D341Med (cell line): ENCODE measurements at places on chromosomes 13 and 19.

DNA sequence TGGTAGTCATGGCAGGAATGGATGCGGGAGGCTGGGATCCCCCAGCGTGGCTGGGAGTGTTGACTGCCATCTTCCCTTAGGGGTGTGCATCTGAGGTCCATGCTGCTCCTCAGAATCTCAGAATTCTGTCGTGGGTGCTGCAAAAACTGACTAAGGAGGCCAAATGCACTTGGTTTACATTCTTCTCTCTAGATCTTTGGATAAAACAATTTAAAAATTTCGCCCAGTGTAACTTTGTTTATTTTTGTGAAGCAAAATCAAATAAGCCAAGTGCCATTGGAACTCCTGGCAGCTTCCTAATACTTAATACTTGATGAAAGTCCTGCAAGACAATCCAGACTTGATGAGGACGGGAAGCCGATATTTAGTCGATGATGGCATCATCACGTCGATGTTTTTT, 27.8 kb upstream of the TM9SF2 start:
- no peak for DNase-seq

GRCh38 chr19:55157064-55157908, at the start of gene TNNI3:
TNNI3 (minus strand) TSS chr19:55157732; CDS start chr19:55157589, 143 bp downstream.
- no peak for DNase-seq

DNA sequence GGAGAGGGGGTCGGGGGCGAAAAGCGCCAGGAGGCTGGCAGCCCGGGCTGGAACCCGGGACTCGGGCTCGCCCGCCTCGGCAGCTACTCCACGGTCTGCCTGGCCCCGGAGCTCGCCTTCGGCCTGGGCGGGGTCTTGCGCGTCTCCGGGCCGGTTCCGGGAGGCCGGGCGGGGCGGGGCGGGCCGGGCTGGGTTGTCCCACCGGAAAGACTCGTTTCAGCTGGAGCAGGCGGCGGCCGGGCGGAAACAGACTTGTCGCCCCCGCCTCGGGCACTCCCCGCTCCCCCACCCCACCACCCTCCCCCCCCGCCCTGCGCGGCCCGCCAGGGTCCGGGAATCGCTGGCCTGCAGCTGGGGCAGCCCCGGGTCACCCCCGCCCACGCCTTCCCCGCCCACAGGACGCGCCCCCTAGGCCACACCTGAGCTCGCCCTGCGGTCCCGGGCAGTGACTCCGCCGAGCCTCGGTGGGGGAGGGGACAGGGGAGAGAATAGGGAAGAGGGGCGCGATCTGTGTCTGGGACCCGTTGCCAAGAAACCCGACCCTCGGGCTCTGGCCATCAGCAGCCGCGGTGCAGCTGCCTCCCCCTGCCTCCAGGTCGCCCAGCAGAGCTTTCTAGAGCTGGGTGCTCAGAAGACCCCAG, 109.4 kb downstream of the KCTD15 start:
- no peak for DNase-seq

- no peak for DNase-seq
Measured at GRCh38 chr13:31978021-31978420, 53.6 kb upstream of the FRY start.

DNA sequence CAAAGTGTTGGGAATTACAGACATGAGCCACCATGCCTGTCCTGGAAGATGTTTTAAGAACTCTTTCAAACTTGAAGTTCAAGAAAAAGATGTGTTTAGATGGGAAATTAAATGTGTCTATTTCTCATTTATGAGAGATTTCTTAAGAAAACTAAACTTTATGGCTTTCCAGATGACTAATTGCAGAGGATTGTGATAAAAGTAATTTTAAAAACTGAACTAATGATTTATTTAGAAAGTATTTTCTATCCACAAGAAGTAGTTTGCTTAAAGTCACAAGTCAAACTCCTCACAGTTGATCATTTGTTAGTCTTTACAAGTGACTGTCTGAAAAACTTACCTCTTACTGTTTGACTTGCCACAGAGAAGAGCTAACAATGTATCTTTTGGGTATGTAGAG, 89.6 kb upstream of the SPRY2 start:
- no peak for DNase-seq

GRCh38 chr19:3880471-3881271, at the start of gene ATCAY:
ATCAY (plus strand) TSS chr19:3880685; CDS start chr19:3885768, 5,083 bp downstream.
- DNase-seq, result peak; percentile 89
